ENCODE measurements at places on chromosomes 16 and 17. TPM values are rescaled to one million over a fixed set of nuclear protein-coding genes. Genes with fewer than 3 reads are reported as not detected.

DNA sequence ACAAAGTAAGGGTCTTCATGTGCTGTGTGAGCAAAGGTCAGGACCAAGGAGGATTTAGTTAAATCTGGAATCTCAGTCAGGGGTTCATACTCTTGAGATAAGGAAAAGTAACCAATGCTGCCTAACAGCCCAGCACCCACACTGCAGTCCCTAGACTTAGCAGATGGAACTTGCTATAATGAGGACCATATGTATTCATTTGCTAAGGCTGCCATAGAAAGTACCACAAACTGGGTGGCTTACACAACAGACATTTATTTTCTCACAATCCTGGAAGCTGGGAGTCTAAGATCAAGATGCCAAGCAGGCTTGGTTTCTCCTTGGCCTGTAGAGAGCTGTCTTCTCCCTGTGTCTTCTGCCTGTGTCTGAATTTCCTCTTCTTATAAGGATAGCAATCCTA is 20.8 kb downstream of the ZP2 start:
- no peak for DNase-seq

DNA sequence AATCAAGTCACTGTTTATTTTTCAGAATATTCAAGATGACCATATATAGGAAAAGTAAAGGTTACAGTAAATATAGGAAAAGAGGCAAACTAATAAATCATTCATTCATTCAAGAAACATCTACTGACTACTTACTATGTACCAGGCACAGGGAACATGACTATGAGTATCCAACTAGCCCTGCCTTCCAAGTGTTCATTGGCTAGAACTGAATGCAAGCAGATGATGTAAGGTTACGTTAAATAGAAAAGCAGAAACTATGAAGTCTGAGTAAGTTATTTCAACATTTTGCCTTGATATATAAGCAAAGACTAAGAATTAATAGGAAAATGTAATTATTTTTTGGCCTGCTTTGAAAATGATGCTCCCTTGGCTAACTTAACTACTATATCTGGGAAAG is 36.7 kb downstream of the SPAG9 start:
- DNase-seq = no peak

DNA sequence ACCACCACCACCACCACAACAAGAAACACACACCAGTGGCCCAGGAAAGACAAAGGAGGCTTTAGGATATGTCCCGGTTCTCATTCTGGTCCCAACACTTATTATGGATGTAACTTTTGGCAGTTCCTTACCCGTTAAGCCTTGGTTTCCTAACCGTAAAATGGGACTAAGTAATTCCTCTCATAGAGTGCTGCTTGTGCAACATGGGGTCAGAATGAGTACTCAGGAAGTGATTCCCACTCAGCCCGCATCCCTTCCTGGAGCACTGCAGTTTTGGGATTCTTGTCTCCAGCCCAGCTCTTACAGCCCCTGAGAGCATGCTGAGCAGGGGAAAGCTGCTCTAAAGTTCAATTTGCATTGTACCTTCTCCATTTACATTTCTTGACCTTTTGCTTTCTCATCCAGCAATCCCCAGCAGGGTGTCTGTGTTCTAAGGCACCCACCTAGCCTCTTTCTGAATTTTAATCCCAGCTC is 262.6 kb downstream of the PRKCA start:
- DNase-seq = no peak

DNA sequence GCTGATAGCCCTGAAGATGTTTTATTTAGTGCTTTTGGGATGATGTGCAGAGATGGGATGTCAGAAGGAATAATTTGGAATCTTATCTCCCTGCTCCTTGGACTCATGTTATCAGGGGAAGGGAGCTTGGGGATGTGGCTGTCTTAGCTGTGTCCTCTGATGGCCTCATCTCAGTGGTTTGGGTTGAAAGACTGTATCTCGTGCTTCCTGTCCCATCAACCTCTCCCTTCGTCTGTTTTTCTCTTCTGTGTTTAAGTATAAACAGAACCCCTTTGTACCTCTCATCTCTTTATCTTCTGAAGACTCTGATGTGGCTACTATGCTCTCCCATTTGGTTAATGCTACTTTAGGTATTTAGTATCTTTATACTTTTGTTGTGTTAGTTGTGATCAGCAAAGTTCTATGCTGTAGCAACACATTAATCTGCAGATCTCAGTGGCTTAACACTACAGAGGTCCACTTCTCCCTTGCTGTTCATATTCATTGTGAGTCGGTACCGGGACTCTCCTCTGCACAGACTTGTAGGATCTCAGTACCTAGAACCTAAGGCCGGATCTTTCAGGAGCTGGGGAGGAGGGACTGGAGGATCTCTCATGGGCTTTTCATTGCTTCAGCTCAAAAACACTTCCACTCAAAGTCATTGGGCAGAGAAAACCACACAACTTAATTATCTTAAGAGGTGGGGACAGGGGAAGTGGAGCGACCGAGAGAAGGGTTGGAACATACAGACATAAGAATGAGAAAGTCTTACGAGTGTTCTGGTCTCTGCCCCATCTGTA is 28.8 kb downstream of the PRKCA start:
- DNase-seq = no peak

Gene PRSS22
- polyA plus RNA-seq = 17.3 TPM

GRCh38 chr17:4167786-4168185 is 24.8 kb downstream of the CYB5D2 start:
- DNase-seq = no peak

Gene KCNAB3
- polyA plus RNA-seq = 11.5 TPM

- no peak for DNase-seq
Observed at GRCh38 chr16:11130978-11131665, 124.9 kb downstream of the SOCS1 start.

DNA sequence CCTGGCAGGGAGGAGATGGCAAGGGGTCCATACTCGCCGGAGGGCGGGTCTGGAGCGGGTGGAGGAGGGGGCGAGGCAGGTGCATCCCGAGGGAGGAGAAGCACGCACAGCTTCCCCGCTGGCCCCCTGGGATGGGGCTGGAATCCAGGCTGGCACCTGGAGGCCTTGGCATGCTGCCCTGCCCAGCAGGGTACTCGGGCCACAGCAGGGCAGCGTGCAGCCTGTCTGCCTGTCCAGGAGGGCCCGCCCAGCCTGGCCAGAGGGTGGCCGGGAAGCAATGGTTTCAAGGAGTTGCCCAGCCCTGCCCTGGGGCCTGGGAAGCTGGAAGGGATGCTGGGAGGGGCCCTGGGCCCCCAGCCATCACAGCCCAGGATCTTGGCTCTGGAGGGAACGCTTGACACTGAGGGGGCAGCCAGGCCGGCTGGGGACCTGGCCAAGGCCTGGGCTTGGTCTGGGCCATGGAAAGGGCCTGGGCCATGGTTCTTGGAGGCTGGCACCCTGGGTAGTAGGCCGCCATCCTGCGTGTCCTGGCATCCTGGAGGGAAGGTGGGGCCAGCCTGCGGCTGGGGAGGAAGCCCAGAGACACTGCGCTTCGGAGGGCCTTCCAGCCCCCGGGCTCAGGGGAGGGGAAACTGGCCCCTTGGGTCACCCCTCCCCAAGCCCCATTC is 1.1 kb downstream of the GLIS2 start:
- peak; percentile 92 for DNase-seq

Gene SYNGR2
- 47.9 TPM for polyA plus RNA-seq

- DNase-seq = no peak
Observed at GRCh38 chr17:48601539-48602425, 3.0 kb downstream of the HOXB6 start.

Gene ITGB3
- 10.3 TPM for polyA plus RNA-seq

- no peak for DNase-seq
Observed at GRCh38 chr16:47877166-47877565, 278.6 kb downstream of the ABCC12 start.

Gene SPNS2
- polyA plus RNA-seq = 23.7 TPM

GRCh38 chr16:73020409-73020884 is 27.5 kb downstream of the ZFHX3 start:
- DNase-seq = no peak

- no peak for DNase-seq
Observed at GRCh38 chr16:49622084-49622390, 233.9 kb downstream of the ZNF423 start.

GRCh38 chr16:88194397-88195268 is 188.1 kb upstream of the ZNF469 start:
- DNase-seq = no peak

Gene MFAP4
- polyA plus RNA-seq = 528 TPM

Gene HP
- 0.83 TPM for polyA plus RNA-seq

Gene AXIN1
- polyA plus RNA-seq = 14.0 TPM

DNA sequence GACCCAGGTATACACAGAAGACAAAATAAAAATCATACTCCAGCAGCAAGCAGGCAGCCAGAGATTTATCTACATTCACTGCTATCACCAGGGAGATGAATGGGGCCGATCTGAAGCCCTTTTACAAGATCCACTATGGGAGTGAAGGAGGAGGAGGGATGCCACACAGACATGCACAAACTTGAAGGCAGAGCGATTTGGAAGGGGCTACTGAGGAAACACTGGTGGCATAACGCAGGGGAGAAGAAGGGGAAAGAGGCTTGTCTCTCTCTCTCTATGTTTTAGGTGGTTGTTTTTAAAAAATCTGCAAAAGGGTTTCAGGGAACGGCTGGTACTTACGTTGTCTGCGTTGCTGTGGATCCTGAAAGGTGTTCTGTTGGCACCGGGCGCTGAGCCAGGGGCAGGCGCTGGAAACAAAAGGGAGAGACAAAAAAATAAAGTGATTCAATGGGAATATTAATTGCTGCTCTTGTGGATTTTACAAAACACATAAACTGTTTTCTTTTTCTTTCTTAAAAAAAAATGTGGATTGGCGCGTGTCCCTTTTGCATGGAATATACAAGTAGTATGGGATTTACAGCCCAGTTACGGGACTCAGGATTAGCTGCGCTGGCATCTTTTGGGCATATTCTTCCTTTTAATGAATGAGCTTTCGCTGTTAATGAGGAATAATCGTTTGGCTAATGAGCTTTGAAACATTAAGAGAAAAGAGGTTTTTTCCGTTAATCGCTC is 255.3 kb upstream of the PMFBP1 start:
- DNase-seq = no peak

Gene ALOX15B
- polyA plus RNA-seq = 0.38 TPM

GRCh38 chr16:80666378-80667250 is 125.8 kb downstream of the DYNLRB2 start:
- DNase-seq = no peak

Gene FA2H
- 3.9 TPM for polyA plus RNA-seq

Gene CIBAR2
- polyA plus RNA-seq = 5.6 TPM

- DNase-seq = no peak
Observed at GRCh38 chr17:78583091-78583490, 5.9 kb upstream of the DNAH17 start.

DNA sequence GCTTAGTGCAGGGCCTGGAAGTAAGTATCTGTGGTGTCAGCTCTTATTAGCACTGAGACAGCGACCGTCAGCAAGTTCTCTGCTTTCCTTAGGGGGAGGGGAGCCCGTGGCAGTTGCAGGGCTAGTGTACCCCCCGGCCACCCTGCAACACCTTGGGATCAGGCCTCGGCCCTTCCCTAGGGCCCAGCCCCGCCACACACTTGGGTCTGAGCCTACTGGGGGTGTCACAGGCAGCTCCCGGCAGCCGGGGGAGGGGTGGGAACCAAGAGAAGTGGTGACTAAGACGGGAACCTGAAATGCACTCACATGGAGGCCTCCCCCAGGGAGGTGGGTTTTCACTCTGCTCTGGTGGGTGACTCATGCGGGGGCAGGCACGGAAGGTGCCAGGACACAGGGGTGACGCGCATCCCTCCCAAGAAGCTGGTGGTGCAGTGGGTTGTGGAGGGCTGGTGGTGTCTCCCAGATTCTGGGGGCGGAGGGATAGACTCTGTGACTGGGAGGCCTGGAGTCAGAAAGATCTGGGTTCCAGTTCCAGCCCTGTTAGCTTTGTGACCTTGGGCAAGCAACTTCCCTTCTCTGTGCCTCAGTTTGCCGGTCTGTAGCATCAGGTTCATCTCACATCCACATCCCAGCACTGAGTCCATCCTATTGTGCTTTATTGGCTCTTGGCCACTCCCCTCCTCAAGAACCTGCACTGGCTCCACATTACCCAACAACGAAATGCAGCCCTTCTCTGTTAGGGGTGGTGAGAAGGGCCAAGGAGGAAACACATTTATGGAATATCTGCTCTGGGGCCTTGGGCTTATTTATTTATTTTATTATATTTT is 44.5 kb downstream of the LAT start:
- DNase-seq = no peak

GRCh38 chr17:79836972-79837887 is 2.0 kb downstream of the CBX4 start:
- DNase-seq = peak; percentile 91

GRCh38 chr16:11675561-11676511 is 7.6 kb downstream of the SNN start:
- no peak for DNase-seq

Gene AGRP
- not detected for polyA plus RNA-seq

Gene THAP11
- polyA plus RNA-seq = 28.1 TPM

- DNase-seq = no peak
Observed at GRCh38 chr16:68778551-68779231, 41.6 kb downstream of the CDH1 start.

Gene NUDT7
- polyA plus RNA-seq = 14.0 TPM
